Caco-2 (cell line): ENCODE measurements at places on chromosomes 7 and 10.

DNA sequence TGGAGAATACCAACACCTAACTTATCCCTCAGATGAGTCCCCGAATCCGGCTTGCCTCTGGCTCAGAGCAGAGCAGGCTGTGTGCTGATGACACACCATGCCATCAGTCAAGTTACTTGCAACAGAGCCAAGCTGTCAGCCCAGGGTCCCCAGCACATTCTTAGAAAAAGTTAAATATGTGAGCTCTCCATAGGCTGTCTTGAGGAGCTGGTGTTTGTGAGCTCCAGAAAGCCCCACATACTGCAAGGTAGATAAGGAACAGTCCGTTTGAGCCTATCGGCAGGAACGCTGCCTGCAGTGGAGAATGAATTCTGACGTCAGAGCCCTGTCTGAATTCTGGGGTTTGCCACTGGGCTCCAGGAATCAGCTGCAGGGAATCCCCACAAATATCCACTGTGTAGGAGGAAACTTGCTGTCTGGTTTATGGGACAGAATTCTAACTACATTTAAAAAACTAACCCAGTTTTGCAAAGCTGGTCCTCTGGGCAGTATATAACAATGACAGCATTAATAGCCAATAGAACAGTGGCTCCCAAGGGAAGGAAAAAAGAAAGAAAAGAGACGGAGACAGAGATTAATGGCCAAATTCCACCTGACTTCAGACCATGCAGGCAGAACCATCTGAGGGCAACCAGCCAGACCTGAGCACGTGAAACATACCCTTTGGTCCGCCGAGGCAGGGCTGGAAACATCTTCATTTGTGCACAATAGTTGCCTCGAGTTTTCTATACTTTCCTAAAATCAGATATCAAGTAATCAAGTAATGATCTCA is 3.6 kb downstream of the SFXN4 start:
- no peak for DNase-seq

DNA sequence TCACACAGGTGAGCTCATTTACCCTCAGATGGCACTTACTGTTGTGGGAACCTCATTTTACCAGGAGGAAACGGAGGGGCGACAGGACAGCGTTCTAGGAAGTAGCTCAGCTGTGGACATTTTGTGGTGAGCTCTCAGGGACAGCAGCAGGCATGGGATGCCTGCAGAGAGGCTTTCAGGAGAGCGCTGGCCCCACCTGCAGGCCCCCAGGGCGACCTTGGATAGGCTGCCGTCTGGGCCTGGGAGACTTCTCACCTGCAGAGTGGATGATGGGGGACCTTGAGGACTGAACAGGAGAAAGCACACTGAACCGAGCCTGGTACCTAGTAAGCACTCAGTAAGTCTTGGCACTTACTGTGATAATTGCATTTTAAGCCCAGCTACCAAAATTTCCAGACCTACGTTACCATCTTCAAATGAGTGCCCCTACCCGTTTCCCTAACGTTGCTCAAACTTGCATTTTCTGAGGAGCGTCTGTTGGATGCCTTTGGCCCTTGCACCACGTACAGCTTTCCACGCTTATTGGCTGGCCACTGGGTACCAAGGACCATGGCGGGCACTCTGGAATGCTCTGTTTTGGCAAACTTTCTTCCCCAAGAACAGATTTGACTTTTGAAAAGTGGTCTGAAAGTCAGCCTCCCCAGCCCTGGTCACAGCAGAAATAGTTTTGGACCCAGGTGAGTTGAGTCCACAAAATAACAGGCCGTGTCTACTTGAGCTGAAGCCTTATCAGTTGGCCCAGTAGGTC is 223.4 kb downstream of the EBF3 start:
- peak; percentile 24 for DNase-seq

- no peak for DNase-seq
These were observed 34.1 kb downstream of the DNAJB9 start for GRCh38 chr7:108603656-108604306.

DNA sequence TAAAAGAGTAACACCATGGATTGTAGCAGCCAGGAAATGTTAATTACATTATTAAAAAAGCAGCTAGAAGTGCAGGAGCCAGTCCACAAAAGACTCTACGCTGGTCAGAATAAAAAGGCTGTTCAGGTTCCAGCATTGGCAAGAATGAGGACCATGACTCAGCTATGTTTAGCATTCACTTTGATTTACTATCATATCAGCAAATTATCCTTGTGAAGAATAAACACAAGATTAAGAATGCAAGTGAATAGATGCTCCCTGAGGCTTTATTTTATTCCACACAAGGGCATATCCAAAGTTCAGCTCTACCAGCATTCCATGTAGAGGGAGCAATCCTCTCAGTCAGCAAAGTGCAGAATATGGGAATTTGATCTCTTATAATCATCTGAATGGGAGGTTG is 13.6 kb downstream of the DGKB start:
- no peak for DNase-seq

GRCh38 chr7:4642468-4643203 is 39.5 kb upstream of the FOXK1 start:
- no peak for DNase-seq

DNA sequence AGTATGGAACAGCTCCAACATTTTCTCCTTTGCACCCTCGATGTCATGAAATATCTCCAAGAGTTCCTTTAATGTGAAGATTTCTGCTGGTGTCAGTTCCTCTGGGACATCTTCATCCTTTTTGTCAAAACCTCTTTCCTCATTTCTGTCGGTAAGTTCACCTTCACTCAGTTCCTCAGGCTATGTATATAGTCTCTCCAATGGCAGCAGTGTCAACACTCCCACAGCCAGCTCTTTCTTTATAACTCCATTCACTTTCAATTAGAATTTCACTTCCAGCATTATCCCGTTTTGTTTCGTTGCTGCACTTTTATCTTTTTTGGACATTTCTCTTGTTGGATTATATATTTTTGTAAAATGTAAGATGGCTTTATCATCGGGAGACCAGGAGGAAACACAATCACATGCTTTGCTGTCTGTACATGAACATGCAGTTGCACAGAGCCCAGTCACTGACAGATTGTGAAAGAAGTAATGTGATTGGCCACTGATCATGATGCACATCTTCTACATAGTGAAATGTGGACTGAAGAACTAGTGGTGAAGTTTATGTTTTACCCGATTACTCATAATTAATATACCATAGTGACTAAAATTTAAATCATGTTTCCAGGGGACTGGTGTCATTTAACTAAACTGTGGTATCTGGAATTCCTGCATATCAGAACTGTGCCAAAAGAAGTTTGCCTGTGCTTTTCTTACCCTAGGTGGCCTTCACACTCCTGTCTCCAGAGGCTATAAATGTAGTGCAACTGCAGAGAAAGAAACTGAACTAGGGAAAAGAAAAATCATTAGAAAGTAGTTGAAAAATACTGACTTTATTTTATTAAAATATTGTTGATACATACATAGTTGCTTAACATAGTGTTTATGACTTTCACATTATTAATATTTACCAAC is 289.6 kb downstream of the PPP1R3A start:
- DNase-seq: no peak

DNA sequence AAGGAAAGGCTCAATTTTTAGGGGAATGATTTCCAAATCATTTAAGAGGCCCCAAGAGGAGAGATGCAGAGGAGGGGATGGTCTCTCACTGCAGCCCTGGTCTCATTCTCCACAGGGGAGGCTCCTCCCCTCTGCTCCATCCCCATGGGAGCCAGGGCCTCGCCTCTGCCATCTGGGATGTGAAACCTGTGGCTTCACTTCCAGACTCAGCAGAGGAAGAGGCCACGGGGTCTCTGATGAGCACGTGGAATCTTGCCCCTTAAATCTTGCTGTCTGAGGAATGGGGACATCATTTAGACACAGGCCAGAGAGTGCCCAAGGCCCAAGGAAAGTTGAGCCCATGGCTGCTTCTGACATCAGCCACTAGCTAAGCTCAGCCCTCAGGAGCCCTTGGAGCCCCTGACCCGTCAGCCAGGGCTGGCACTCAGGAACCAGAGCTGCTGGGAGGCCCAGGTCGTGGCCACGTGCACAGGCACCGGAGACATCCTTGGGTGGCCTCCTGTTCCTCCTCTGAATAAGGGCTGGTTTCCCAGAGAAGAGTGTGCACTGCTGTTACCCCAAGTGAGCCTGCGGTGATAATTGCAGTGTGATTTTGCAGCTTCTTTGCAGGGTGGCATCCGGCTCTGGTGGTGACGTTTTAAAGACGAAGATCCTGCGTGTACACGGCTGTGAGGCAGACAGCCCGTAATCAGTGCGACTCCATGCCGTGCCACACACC is 50.5 kb downstream of the VIPR2 start:
- DNase-seq: peak; percentile 23

GRCh38 chr10:72954596-72955554 is at the start of gene PLA2G12B:
PLA2G12B (minus strand) TSS chr10:72954806; CDS start chr10:72954685, 121 bp downstream.
- DNase-seq: peak; percentile 93

- no peak for DNase-seq
These were observed 86.7 kb downstream of the PRKAG2 start for GRCh38 chr7:151790095-151790829.

GRCh38 chr10:52316001-52316400 is 1.9 kb downstream of the DKK1 start:
- no peak for DNase-seq

DNA sequence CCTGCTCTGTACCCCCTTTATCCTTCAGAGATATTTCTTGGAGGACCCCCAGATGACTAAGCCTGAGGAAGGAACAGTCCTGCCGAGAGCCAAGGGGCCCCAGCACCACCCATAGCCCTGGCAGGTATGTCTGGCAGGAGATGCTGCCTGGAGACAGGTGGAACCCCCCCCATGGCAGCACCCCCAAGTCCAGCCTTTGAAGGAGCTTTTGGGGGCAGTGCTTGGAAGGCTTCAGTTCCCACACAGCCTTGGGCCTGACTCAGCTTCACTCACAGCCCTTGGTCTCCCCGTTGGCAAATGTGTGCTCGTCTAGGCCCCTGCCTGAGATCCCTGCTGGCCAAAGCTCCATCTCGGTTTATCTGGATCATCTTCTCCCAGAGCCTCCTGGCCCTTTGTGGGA is 23.0 kb upstream of the PCBD1 start:
- DNase-seq: no peak

DNA sequence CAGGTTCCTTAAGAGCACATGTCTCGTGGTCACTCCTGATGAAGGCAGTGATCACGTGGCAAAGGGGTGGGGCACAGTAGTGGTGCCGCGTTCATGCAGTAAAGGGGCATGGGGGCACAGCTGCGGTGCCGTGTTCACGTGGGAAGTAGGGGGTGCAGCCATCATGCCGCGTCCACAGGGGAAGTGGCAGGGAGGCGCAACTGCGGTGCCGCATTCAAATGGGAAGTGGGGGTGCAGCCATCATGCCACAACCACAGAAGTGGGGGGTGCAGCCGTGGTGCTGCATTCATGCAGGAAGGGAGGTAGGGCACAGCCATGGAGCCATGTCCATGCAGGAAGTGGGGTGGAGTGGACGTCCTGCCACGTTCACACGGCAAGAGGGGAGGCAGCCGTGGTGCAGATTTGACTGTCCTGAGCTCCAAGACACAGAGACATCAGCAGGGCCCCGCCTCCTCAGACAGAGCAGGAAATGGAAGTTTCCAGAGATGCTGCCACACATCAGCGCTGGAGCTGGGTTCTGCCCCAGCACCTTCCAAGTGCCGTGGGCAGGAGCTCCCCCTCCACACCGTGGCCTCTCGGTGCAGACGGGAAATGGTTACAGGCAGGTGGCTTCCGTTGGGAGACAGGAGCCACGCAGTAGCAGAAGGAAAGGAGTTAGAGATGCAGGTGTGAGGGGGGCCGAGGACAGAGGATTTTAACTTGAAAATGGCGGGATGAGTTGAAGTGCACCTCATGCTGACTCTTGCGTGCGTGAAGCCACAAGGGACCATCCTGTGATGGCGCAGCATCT is 95.0 kb upstream of the DDC start:
- DNase-seq: no peak

DNA sequence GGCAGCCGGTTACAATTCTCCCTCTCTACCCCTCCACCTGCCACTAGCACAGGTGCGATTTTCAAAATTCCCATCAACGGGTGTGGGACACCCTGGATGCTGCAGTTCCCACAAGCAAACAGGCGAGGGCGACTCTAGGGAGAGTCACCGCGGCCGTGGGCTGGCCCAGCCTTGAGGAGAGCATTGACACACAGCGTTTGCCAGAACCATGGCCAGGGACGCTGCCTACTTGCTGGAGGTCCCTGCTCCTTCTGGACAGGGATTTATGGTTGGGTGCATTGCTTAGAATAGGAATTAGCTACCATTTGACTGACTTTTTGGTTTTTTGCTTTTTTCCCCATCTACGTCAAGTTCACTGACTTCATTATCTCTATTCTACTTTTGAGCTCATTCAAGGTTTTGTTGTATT is 19.0 kb upstream of the CLDN4 start:
- peak; percentile 81 for DNase-seq

DNA sequence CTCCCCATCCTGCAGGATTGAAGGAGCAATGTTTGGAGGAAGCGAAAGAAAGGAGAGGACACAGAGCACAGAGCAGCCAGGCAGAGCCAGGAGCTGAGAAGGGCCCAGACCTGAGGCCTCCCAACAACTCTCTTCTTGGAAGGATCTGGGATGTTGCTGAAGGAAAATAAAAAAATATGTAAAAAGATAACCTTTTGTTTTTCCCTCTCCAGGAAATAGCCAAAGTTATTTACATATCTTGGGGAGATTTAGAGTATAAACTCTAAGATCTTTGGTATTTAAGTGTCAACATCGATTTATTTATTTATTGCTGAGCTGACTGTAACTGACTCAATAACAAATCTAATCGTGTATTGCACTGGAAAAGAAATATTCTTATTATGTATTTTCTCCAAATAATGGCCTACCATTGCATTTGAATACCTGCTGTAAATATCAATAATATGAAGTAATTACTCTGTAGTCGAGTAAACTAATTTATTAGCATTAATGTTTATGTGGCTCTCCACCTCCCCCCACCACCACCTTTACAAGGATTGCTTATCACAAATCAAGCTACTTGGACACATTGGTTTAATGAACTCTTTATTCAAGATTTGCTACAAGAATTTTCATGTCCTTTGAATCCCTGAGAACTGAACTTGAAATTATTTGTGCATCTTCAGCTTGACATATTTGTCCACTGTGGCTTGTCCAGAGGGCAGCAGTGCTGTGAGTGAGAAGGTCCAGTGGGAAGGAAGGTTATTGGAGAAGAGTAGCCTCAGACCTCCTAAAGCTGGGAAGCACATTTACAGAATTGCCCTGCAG is 1.8 kb upstream of the HOXA11 start:
- DNase-seq: no peak

DNA sequence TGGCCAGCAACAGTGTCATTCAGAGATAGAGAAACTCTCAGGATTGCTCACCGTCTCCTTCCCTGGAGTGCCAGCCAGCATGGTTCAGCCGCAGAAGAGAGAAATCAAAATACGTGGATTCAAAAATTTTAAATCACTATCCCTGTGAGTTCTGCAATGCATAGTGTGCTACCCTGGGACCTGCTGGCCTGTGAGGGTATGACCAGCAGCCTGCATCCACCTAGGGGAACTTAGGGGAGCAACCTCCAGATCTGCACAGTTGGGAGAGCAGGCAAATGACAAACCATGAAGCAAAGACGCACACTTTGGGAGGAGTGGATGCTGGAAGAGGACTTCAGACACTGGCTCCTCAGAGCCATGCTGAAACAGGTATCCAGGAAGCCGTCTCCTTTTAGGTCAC is 639.3 kb downstream of the TNS3 start:
- no peak for DNase-seq

GRCh38 chr7:116455009-116455408 is 44.5 kb upstream of the CAV2 start:
- no peak for DNase-seq

- no peak for DNase-seq
These were observed 151.6 kb upstream of the CACNA2D1 start for GRCh38 chr7:82595176-82595575.
